ENCODE measurements at places on chromosomes 2 and 18.

GRCh38 chr2:8002765-8003393, 679.0 kb upstream of the ID2 start:
- DNase-seq = no peak

DNA sequence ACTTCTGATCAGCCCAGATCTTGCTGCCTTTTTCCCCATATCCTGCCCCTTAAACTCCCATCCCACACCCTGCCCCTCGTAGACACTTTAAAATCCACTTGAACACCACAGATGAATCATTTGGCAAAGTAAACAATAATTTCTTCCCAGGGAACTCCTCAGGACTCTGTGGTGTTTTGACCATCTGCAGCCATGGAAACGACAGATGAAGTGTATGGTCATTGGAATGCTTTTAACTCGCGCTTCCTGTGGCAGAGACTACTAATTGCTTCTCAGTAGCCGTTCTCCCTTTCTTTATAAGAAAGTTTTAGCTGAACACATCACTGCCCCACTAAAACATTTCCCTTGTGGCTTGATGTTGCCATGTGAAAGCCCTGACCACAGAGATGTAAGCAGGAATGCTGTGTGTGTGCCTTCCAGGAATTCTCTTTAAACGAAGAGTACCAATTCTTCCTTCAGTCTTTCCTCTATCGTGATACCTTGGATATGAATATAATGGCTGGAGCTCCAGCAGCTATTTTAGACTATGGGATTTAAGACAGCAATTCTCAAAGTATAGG, 92.7 kb upstream of the PARD3B start:
- no peak for DNase-seq

GRCh38 chr2:10158681-10159080, 36.1 kb downstream of the RRM2 start:
- DNase-seq = no peak

DNA sequence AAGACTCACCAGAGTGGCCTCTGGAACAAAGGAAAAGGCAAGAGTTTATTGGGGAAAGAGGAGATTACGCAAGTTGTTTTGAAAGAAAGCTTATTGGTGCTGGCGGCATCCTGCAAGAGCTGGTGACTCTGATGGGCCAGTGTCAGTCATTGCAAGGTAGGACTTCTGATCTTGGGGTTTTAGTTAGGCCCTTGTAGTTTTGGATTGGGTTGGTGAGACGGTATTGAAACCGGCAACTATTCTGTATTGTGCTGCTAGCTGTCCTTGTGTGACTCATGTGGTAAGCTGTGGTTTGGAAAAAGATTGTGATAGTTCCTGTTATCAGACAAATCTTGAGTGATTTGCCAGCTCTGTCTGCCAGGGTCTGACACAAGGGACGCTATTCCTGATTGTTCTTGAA, 159.1 kb upstream of the PIEZO2 start:
- no peak for DNase-seq

DNA sequence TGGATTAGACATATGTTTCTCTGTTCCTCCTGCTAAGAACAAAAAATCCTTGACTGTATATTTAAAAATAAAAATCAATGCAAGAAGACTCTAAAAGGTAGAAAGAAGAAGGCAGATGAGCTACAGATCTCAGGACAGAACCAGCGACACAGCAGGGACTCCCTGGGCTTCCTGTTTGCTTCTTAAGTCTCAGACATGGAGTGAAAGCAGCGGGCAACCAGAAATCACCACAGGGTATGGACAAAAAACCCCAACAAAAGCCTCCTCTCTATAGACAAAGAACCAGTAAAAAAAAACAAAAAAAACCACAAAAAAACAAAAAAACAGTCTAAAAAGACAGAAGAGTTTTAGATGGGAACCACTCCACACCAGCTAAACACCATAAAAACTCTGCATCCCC, 971.0 kb upstream of the GYPC start:
- DNase-seq = no peak

DNA sequence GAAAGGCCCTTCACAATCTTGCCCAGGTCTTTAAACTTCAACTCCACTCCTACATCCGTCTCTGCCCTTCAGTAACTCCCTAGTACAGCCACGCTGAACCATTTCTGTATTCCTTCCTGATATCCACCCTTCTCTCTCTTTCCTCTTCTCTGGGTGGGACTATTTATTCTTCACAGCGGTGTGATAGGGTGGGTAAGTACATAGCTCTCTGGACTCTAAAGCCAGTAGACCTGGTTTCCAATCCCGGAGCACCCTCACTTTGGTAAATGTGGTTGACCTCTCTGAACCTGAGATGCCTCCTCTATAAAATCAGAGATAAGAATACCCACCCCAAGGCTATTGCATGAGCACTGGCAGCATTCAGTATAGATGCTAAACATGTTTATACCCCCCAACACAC, 86.7 kb downstream of the ATL2 start:
- DNase-seq = no peak

DNA sequence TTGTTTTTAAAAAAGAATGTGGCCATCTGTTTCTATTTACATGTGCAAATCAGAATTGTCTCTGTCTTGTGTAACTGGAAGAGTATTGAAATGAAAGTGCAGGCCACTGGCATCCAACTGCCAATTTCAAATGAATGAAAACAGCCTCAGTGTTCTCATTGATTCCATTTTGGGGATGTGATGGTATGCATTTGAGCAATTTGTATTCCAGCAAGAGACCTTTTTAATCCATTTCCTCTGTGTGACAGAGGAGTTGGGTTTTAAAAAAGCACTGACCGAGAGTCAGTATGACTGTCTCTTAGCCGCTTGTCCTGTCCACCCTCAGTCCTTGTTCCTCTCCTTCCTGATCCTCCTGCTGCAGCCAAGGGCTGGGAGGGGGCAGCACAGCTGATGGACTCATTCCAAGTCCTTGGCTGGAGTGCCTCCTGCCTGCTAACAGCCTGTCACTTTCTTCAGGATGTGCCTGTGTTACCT, 50.0 kb downstream of the ASAP2 start:
- DNase-seq = no peak

DNA sequence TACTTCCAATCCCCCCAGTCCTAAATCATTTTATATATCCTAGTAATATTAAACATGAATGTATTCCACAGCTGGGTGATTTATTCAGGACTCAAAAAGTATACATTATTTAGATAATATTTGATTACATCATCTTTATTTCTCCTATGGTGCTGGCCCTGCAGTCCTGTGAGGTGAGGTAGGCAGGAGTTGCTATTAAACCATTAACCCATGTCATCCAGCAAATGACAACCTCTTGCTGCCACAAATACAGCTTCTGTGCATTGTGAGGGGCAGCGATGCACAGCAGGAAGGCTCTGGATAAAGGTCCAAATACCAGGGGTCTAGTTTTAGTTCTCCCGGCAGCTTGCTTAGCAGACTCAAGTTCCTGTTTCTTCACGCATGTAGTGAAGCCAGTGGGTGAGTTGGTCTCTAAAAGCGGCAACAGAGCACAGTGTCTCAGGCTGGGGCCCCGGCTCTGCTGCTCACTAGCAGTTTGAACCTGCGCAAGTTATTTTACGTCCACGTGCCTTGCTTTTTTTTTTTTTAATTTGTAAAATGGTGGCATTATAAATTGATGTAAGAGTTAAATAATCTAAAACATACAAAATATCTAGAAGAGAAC, 36.1 kb downstream of the INSIG2 start:
- DNase-seq = no peak
